Stimulated activated CD4-positive, alpha-beta T cell treated with anti-CD3 and anti-CD28 coated beads, TNF-alpha, amount 100 ng/mL, for 1 hour (primary cell): ENCODE measurements at places on chromosomes 16 and 17.

- no peak for DNase-seq
Observed at GRCh38 chr16:85940214-85940613, 41.3 kb downstream of the IRF8 start.

DNA sequence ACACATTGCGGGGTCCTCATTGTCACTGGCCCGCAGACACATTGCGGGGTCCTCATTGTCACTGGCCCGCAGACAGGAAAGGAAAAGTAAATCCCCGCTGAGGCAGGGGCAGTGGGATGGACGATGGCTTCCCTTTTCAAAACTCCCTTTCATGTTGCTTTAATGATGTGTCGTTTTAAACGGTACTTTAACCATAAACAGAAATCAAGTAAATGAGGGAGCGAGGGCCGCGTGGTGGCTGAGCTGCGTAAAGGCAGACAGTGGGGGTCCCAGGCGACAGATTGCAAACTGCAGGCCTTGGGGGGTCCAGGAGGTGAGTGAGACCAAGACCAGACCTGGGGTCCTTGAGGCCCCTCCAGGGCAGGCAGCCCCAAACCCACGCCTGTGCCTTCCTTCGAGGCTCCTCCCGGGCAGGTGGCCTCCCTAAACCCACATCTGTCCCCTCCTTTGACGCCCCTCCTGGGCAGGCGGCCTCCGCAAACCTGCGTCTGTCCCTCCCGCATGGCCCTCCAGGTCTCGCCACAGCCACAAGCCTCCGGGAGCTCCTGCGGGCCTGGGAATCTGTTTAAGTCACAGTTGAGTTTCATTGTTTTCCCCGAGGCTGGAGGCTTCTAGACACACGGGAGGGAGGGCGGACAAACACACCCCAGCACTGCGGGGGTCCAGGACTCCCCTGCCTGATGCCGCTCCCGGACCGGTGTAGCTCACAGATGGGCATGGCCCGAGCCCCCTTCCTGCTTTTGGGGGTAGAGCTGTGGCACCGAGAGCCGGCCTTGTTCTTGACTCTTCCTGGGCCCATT lies 7.3 kb downstream of the PIEZO1 start:
- DNase-seq: no peak

DNA sequence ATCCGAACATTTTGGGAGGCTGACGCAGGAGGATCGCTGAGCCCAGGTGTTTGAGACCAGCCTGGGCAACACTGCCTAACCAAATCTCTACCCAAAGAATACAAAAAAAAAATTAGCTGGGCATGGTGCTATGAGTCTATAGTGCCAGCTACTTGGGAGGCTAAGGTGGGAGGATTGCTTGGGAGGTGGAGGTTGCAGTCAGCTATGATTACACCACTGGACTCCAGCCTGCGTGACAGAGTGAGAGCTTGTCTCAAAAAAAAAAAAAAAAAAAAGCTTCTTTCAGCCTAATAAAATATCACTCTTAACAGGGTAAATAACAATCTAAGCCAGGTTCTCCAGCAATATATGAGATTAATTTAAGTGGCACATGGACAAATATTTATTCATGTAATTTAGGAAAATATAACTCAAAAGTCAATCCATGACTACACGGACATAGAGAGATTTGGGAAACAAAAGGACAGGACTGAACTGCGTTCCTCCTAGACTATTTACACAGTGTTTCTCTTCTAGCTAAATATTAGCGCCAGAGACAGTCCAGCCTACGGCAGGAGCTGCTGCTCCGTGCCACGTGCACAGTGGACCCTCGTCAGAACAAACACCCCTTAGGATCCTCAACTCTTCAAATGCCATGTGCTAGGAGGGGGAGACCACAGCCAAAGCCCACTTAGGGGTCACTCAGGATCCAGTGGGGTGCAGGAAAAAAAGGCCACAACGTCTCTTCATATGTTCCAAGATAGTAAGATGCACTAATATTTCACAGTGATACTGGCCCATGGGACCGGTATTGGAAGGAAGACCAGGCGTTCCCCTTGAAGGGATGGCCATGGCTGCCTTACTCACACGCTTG lies 8.7 kb downstream of the USP36 start:
- no peak for DNase-seq

GRCh38 chr16:12470311-12471229 lies 333.1 kb downstream of the CPPED1 start:
- no peak for DNase-seq

- no peak for DNase-seq
Observed at GRCh38 chr17:48054238-48055185, 6.4 kb downstream of the NFE2L1 start.

GRCh38 chr17:72846399-72846798 lies 246.1 kb downstream of the SLC39A11 start:
- DNase-seq: no peak

- DNase-seq: no peak
Observed at GRCh38 chr17:72318131-72318530, 197.3 kb downstream of the SOX9 start.

- no peak for DNase-seq
Observed at GRCh38 chr16:74107795-74108610, 188.6 kb upstream of the PSMD7 start.

DNA sequence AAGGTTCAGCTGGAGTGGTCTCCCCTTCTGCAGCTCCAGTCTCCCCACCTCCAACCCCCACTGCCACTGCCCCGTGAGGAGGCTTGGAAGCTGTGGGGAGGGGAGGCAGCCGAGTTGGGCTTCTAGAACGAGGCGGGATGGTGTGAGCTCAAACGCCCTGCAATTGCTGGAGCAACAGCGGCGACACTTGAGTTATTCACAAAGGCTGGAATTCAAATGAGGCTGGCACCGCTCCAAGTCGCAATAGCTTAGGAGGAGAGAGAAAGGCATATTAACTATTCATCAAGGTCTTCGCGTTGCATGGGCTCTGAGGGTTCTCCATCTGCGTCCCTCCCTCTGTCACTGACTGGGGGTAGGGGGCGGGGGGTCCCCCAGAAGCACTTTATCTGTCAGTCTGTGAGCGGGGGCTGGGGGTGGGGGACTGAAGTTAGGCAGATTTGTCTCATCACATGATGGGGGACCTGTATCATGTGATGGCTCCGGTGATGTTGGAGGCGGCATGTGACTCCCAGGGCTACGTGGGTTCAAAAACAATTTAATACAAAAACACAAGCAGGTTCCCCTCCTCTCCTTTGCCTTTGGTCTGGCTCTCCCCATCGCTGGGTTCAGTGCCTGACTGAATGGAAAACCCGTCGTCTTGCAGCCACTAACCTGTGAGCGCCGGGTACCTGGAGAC lies 70.5 kb downstream of the RBBP6 start:
- no peak for DNase-seq

- DNase-seq: peak; percentile 41
Observed at GRCh38 chr17:75843577-75844529, at the start of gene UNC13D. Gene UNC13D (minus strand): TSS chr17:75844404. CDS start chr17:75844337, 67 bp downstream.

- DNase-seq: no peak
Observed at GRCh38 chr16:23527961-23528643, 17.8 kb upstream of the GGA2 start.

GRCh38 chr17:19274893-19275292 lies 37.7 kb downstream of the EPN2 start:
- DNase-seq: no peak

DNA sequence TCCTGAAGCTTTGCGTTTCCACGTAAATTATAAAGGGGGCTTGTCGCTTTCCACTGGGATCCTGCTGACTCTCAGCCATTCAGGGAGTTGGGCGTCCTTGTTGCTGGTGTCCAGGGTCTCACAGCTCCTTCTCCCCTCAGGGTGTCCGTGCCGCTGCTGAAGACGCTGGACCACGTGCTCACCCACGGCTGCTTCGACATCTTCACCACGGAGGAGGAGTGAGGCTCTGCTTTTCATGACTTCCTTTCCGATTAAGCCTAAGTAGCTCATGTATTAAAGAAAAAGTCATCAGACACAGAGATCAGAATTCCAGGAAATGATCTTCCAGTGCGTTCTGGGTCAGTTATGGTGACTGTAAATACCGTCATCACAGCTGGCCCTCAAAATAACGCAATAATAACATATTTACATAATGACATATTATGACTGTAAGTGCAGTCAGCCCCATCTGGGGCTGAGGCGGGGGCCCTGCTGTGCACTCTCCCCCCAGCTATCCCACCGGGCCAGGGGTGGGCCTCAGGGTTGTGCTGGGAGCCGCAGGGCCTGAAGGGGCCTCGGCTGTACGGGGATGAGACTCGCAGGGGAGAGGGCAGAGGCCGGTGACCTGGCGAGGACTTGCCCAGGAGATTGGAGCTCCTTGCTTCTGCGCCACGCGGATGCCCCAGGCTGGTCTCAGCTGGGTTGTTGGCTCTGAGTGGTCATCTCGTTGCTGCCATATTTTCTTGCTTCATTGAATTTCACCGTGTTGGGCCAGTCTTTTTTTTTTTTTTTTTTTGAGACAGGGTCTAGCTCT lies 92.9 kb upstream of the ZNF750 start:
- no peak for DNase-seq

GRCh38 chr17:39794249-39794970 lies 56.7 kb downstream of the GRB7 start:
- DNase-seq: no peak

DNA sequence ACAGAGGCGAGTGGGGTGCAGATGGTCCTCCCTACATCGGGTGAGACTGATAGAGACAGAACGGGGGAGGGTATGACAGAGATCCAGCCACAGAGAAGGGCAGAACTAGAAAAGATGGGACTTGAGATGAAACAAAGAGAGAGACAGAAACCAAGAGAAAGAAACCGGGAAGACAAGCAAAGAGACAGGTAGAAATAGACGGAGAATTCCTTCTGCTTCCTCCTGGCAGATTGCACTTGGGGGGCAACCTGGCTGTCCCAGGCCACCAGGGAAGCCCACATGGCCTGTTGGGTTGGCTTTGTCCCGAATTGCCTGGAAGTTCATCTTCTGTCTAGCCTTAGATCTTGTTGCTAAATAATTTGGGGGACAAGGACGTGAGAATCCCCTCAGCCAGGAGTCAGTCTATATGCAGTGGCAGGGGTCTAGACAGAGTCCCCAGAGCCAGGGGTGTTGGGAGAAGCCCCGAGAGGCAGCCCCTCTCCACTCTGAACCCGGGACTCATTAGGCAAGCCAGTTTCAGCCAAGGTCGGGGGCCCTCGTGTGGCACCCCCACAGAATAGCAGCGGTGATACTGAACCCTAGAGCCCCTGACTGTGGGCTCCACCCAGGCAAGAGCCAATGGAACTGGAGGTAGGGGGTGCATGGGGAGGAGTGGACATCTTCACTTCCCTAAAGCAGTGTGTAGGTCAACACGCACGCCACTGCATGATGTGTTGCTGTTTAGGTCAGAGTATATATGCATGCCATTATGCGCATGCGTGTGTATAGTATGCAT lies 627 bp upstream of the TSPOAP1 start:
- DNase-seq: peak; percentile 81

DNA sequence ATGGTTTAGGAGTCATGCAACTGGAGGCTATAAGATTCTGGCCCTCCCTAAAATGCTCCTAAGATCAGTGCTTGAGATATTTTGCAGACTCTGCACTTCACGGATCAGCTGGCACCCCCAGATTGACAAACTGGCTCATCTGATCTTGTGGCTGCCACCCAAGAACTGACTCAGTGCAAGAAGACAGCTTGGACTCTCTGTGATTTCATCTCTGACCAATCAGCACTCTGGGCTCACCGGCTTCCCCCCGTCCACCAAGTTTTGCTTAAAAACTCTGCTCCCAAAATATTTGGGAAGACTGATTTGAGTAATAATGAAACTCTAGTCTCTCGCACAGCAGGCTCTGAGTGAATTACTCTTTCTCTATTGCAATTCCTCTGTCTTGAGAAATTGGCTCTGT lies 26.3 kb upstream of the CCL2 start:
- DNase-seq: no peak

GRCh38 chr17:72883351-72883750 lies 209.1 kb downstream of the SLC39A11 start:
- no peak for DNase-seq

DNA sequence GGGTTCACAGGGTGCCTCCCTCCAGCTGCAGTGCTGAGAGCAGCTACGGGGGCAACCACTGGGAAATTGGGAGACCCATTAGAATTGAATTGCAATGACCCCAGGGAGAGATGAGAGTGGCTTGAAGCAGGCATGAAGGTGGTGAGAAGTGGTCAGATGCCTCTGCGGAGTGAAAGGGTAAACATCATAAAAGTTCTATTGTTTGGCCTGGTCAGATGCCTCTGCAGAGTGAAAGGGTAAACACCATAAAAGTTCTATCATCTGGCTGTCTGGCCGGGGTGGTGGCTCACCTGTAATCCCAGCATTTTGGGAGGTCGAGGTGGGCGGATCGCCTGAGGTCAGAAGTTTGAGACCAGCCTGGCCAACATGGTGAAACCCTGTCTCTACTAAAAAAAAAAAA lies 53.5 kb downstream of the TNFRSF13B start:
- DNase-seq: no peak

DNA sequence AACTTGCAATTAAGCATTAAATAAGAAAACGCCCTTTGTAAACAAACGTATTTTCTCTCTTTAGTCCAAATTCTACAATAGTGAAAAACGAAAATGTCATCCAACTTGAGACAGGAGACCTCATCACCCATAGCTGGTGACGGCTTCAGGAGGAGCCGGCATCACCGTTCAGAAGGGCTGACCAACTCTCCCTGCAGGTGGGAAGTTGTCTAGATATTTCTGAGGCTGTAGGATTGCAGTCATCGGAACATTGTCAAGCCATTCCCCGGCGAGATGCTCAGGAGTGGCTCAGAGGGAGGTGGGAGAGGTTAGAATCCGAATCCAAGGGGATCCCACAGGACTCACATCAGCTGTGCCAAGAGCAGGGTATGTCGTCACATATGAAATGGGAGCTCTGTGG lies 76.7 kb downstream of the RBFOX3 start:
- no peak for DNase-seq

GRCh38 chr17:17886726-17887125 lies 49.9 kb upstream of the SREBF1 start:
- DNase-seq: no peak

- DNase-seq: no peak
Observed at GRCh38 chr16:18942061-18942460, 15.9 kb upstream of the SMG1 start.

GRCh38 chr16:73298562-73298961 lies 250.6 kb upstream of the ZFHX3 start:
- DNase-seq: no peak

GRCh38 chr16:6576606-6577005 lies 756.0 kb upstream of the RBFOX1 start:
- no peak for DNase-seq

- DNase-seq: no peak
Observed at GRCh38 chr17:77510133-77510796, 369.5 kb downstream of the SEC14L1 start.

DNA sequence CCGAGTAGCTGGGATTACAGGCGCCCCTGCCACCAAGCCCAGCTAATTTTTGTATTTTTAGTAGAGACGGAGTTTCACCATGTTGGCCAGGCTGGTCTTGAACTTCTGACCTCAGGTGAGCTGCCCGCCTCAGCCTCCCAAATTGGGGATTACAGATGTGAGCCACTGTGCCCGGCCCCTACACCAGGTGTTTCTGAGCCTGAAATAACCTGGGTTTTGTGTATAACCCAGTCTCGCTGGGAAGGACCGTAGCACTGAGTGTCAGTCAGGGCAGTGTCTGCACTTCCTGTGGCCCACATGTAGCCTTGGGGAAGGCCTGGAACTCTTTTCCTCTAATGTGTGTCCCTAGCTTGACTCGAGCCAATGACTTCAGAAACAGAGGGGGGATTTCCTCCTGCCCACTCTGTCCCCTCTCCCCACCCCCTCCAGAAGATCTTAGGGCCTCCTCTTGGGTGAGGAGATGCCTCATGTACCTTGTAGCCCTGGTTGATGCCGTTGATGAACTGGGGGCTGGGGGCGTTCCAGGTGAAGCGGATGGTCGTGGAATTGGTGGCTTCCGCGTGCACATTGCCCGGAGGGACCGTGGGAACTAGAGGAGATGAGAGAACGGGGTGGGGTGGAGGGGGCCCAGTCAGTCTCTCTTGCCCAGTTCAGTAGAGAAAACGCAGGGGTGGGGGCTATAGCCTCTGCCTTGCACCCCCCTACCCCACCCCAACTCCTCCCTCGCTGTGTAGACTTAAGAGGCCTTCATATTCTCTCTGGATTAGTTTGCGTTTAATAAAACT lies 102.6 kb upstream of the CDC42EP4 start:
- DNase-seq: no peak
